T-helper 22 cell (primary cell): ENCODE measurements at places on chromosomes 4 and X.

DNA sequence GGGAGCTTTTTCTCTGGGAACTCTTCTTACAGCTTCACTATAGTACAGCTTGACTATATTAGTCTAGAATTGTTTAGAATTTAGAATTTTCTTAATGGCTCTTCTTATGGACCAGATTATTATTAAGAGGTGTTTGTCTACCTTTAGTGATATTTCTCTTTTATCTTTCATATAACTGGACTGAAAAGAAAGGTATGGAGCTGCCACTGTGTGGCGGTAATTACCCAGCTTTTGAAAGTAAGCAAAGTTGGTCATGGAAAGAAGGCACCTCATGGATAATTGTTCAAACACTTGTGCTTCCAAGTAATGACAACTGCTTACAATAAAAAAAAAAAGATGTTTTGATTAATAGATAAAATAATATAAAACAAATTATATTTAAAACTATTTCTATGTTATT, 1112.5 kb downstream of the TECRL start:
- DNase-seq: no peak

GRCh38 chrX:63922221-63922620, 137.2 kb upstream of the ARHGEF9 start:
- DNase-seq: no peak

DNA sequence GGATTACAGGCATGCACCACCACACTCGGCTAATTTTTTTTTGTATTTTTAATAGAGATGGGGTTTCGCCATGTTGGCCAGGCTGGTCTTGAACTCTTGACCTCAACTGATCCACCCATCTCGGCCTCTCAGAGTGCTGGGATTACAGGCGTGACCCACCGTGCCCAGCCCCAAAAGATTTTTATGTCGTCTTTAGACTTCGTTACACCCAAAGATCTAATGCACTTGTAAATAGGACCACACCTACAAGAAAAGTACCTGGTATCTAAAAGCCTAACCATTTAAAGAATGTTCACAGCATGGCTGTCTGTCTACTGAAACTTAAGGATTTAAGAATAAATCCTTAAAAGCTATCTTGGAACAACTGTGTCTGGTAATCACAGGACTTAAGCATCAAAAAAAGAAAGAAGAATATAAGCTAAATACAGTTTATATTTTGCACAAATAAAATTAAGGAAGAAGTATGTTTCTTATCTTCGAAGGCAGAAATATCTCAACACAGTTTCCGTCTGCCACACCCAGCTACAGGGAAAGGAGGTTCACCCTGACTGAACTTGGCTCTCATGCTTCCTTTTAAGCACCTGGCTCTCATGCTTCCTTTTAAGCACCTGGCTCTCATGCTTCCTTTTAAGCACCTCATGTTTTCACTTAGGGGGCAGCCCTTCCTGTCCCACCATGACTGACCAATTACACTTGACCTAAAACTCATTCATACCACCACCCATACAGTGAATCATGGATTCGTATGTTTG, 92.0 kb upstream of the STS start:
- DNase-seq: no peak

DNA sequence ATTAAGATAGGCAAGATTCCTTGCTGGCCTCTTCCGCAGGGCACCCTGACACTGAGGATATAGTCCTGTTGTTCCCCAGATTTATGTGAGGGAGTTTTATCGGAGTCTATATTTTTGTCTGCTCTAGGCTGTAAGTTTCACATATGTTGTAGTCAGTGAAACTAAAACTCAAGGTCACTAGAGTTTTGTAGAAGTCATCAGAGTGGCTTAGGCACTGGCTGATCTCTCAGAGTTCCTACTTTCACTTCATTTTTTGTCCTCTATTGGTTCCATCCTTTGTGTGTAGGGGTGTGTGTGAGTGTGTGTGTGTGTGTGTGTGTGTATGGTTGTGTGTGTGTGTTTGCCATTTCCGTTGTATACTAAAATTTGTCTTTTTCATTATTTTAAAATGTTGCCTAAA, 577.5 kb downstream of the IQCM start:
- DNase-seq: no peak

- no peak for DNase-seq
These were observed 37.4 kb downstream of the OCRL start for GRCh38 chrX:129577473-129577872.

GRCh38 chr4:152581536-152582160, 45.8 kb upstream of the FBXW7 start:
- DNase-seq: no peak
